ENCODE measurements at places on chromosomes 13 and 19.

GRCh38 chr13:43054803-43055802, 31.7 kb downstream of the DNAJC15 start:
- no peak for DNase-seq

DNA sequence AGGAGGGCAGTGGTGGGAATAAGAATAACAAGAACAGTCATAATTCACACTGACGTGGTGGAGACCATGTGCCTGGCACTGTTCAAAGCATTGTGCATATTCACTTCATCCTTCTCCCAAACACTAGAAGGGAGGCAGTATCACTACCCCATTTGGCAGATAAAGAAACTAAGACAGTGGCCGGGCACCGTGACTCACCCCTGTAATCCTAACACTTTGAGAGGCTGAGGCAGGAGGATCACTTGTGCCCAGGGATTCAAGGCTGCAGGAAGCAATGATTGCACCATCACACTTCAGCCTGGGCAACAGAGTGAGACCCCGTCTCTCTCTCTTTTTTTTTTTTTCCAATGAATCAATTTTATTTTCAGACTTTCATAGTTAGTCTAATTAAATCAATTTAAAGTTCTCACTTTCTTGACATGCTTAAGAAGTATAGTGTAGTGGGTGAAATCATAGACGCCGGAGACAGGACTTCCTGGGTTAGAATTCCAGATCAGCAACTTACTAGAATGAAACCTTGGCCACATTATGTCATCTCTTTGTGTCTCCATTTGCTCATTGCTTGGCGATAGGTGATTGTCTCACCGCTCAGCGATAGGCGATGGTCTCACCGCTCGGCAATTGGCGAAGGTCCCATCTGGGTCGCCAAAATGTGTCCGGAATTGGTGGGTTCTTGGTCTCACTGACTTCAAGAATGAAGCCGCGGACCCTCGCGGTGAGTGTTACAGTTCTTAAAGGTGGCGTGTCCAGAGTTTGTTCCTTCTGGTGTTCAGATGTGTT, 5.3 kb upstream of the ATG4D start:
- DNase-seq = no peak

DNA sequence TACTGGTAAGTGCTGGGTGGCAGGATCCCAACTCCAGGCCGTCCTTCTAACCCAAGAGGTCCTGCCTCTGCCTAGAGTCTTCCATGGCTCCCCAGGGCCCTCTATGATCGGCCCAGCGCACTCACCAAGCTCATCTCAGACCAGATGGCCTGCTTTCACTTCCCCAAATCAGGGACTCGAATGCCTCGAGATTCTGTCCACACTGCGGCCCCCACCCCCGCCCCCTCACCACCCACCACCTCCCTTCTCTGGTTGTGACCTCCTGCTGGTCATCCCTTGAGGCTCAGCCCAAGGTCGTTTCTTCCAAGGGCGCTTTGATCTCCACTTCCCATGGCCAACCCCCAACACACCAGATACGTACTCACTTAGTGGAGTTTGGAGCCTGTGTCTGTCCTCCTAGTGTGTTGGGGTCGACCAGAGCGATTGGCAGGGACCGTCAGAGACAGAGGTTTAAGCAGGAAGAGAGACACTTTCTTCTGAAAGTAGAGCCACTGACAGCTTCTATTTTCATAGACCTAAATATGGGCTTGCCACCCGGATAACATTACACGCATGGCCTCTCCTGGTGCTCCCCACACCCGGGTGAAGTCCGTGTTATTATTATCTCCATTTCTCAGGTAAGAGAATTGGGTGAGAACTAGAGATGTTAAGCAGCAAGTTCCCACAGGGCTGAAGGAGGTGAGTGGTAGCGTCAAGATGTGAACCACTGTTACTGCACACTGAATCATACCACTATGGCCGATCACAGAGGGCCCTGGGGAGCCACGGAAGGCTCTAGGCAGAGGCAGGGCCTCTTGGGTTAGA, at the start of gene FCER2:
Gene FCER2, minus strand, starts transcription at position 478 of the 804 bp plus-strand sequence. CDS start 2,371 bp downstream, outside the sequence.
- DNase-seq = no peak

DNA sequence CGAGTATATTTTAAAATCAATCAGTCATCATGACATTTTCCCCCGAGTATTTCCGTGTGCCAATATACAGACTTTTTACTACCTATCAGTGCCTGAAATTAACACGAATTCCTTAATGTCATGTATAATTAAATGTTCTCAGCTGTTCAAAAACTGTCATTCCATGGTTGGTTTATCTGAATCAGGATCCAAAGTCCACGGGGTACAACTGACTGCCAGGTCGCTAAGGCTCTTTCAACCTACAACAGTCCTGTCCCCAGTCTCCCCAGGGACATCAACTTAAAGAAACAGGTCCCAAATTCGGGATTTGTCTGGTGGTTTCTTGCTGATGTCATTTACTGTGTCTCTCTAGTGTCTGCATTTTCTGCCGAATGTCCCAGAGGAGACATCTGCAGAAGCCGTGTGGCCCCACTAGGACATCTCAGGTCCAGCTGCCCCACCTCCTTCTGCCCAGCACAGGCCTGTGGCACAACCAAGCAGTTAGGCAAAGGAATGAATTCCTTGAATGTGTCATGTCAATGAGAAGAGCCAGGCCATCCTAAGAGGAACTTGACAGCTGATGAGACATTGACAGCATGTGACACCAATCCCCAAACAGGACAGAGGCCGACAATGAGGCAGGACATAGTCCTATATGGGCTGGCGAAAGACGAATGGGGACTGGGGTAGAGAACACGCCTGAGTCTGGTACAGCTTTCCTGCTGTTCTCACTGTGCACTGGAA, 109.5 kb downstream of the STK24 start:
- no peak for DNase-seq

GRCh38 chr19:18513868-18514267, 8.0 kb downstream of the ELL start:
- DNase-seq = no peak

DNA sequence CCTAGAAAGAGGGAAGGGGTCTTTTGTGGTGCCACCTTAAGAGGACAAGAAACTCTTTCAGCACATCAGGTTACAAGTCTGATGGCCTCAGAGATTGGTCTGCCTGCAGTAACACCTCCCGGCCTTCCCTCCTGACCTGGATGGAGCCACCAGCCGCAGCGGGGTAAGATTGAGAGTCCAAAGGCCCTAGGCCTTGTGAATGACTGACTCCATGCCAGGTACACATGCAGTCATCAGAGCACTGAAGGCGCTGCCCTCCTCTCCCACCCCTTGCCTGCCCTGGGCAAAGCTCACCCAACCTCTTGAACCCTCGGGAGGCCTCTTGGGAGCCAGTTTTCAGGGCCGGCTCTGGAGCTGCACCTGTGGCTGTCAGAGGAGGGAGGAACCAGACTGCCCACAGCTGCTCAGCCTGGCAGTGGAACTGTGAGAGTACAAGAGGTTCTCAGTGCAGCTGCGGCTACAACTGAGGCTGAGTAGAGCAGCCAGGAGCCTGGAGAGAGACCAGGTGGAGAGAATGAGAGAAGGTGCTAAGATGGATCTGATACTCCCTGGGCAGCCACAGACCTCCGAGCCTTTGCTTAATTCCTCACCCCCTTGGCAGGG, 23.8 kb upstream of the C13orf42 start:
- no peak for DNase-seq

- DNase-seq = no peak
These were observed 7.7 kb upstream of the NANOS3 start for GRCh38 chr19:13869281-13869680.

- DNase-seq = no peak
These were observed 15.7 kb downstream of the ARID3A start for GRCh38 chr19:941292-942132.

- DNase-seq = peak; percentile 52
These were observed 32.2 kb downstream of the ZNF136 start for GRCh38 chr19:12194827-12195731.

DNA sequence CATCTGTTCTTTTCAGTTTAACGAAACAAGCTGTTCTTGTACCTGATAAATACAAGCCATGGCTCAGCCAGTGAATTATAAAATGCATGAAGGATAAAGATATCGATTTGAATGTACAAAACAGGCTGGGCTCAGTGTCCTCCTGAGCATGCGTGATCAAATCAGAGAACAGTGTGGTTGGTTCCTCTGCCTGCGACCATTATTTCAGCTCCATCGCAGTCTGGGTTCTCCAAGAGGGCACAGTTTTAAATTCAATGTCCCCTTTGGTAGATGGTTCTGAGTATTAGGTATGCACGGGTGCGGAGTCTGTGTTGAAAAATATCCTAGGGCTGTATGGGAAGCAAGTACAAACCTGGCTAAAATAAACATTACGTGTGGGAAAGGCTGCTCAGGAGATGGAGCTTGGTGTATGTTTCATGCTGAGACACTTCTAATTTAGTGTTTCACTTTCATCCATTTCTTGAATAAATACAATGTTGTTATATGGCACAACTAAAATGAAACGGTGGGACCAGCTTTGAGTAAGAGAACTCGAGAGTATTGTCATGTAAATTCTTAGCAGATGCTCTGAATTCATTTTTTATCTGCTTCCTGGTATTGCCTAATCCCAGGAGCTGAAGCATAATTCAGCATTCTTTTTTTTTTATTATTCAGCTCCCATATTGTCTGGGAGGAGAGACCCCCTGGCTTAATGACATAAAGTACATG, 458.7 kb downstream of the MYO16 start:
- no peak for DNase-seq

DNA sequence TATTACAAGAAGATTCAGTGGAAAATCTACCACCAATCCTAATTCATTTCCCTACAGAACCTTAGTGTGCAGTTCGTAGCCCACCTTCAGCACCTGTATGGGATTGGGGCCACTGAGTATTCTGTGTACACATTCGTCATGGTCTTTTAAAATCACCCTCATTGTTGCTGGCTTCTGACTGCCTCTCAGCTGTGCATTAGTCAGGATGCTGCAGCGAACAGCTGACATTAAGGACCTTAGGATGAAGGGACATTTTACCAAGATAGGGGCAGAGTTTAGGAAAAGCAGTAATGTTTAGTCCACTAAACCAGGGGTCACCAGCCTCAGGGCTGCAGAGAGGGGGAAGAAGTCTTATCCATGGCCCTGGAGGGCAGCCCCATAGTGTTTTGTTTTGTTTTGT, 176.5 kb downstream of the COL4A1 start:
- no peak for DNase-seq

DNA sequence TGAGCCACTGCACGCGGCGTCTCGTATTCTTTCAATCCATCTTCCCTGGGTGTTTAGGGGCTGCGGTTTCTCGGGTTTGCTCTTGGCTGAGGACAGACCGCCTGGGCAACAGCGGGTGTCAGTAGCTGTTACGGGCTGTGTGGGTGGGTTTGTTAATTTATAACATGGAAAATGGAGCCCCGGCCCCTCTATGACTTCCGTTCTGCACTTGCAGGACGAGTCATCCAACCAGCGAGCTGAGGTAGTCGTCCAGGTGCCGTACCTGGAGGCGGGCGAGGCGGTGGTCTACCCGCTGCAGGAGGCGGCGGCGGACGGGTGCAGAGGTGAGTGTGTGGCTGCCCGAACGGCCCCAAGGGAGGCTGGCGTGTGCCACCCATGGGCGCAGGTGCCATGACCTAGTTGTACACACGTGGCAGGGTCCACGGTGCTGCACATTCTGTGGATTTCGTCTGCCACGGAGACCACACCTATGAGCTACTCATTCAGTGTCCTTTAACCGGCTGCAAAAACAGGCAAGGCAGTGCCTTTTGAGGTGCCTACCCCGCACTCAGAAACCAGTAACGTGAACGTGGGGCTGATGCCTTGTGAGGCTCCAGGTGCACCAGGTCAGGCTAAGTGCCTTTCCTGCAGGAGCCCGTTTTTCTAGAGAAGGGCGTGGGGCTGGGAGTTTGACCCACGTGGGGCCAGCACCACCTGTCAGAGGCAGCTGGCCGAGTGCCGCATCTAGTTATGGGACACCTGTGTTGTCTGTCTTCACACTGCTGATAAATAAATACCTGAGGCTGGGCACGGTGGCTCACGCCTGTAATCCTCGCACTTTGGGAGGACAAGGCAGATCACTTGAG, 10.9 kb downstream of the POLR2E start:
- DNase-seq = no peak

- DNase-seq = no peak
These were observed 47.5 kb upstream of the MED4 start for GRCh38 chr13:48142436-48142835.

DNA sequence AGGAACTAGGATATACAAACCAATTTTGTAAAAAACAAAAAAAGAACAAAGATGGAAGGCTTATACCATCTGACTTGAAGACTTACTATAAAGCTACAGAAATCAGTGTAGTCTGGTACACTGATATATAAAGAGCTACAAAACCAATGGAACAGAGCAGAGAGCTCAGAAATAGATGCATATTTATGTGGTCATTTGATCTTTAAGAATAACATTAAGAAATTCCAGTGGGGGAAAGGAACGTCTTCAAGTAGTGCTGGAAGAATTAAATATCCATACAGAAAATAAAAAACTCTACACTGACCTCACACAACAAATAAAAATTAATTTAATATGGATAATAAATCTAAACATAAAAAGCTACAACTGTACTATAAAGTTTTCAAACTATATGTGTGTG, 317.0 kb downstream of the ENOX1 start:
- DNase-seq = no peak

GRCh38 chr13:29704648-29705047, 109.2 kb upstream of the SLC7A1 start:
- no peak for DNase-seq

DNA sequence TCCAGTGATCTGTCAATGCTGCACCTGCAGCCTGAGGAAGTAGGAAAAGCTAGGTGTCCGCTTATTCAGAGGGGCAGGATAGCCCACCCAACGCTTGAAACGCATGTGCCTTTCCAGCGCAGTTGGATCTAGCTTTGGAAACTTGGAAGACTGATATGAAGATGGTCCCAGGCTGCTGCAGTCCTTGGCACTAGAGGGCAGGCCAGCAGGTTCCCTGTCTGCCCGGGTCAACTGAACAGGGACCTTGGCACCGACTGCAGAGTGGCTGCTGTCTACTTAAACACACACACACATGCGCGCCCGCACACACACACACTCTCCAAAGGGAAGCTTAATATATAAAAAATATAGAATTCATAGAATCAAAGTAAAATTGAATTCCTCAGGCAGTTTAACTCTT, 100.0 kb downstream of the TSHZ3 start:
- DNase-seq = no peak

All from stimulated activated CD4-positive, alpha-beta T cell treated with anti-CD3 and anti-CD28 coated beads, Interleukin-1b, Interleukin-23, amount 100 ng/mL, for 1 hour (primary cell).